Stimulated activated CD8-positive, alpha-beta memory T cell treated with anti-CD3 and anti-CD28 coated beads, Interleukin-7, amount 100 ng/mL, for 24 hours (primary cell): ENCODE measurements at places on chromosomes 1 and 21.

DNA sequence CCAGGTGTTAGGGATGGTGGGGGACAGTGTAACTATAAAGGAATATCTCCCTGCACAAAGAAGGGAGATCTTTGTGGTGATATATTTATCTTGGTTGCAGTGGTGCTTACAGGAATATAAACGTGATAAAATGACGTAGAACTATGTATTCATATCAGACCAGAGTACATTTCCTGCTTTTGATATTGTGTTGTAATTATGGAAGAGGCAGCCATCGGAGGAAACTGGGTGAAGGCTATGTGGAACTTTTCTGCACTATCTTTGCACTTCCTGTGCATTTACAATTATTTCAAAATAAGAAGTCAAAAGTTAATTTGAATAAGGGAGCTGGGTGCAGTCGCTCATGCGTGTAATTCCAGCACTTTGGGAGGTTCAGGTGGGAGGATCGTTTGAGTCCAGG is 37.6 kb downstream of the NDUFS5 start:
- no peak for DNase-seq

DNA sequence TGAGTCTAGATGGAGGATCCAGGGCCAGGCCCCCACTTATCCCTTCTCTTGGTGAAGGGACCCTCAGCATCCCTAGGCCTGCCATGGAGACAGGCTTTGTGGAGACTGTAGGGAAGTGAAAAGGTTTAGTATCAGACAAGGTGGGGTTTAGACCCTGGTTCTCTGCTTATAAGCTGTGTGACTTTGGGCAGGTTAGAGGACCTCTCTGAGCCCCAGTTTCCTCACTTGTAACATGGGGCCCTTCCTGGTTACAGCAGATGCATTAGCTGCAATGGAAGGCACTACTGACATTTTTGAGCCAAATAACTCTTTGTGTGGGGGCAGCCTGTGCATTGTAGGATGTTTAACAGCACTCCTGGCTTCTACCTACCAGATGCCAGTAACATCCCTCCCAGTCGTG is 22.7 kb downstream of the PADI2 start:
- DNase-seq = no peak

DNA sequence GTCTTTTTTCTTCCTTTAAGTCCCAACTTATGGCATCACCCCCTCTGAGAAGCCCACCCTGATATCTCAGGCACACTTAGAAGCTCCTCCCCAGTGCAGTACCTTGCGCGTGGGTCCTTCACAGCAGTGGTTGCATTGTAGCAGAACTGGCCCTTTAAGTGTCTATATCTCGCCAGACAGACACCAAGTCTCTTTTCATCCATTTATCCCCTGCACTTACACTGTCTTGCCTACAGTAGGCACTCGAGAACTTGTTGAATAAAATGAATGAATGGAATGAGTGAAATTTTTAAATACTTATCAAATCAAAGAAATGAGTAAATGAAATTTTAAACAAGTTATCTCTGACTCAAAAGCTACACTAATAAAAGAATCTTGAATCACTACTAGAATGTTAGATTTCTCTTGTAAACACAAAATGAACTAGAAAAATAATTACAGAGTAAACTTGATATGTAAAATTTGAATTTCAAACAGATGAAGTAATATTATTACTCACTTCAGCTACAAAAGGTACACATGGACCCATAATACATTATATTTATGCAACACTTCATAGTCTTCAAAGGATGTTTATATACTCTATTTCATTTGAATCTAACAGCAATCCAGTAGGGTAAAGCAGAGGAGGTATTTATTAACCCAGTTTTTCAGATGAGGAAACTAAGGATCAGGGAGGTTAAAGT is 54.7 kb upstream of the MAN1A2 start:
- no peak for DNase-seq

GRCh38 chr1:113660088-113660487 is 99.2 kb downstream of the PHTF1 start:
- no peak for DNase-seq

GRCh38 chr1:55826381-55827080 is 611.4 kb upstream of the USP24 start:
- DNase-seq = no peak
